ENCODE measurements at places on chromosomes 7 and 10.

DNA sequence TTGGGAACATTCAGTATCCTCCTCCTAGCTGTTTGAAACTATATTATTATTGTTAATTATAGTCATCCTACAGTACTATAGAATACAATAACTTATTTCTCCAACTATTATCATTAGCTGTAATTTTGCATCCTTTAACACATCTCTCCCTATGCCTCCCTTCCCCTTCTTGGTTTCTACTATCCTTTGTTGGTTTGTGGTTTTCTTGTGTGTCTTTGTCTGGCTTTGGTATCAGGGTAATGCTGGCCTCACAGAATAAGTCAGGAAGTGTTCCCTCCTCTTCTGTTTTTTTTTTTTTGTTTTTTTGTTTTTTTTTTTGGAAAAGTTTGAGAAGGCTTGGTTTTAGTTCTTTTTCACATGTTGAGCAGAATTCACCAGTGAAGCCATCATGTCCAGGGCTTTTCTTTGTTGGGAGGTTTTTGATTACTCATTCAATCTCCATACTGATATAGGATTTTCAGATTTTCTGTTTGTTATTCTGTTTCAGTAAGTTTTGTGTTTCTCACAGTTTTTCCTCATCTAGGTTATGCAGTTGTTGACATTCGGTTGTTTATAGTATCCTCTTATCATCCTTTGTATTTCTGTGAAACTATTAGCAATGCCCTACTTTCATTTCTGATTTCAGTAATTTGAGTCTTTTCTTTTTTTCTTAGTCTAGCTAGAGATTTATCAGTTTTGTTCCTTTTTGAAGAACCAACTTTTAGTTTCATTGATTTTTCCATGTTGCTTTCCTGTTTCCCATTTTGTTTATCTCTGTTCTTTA, 21.6 kb downstream of the C1GALT1 start:
- no peak for DNase-seq

DNA sequence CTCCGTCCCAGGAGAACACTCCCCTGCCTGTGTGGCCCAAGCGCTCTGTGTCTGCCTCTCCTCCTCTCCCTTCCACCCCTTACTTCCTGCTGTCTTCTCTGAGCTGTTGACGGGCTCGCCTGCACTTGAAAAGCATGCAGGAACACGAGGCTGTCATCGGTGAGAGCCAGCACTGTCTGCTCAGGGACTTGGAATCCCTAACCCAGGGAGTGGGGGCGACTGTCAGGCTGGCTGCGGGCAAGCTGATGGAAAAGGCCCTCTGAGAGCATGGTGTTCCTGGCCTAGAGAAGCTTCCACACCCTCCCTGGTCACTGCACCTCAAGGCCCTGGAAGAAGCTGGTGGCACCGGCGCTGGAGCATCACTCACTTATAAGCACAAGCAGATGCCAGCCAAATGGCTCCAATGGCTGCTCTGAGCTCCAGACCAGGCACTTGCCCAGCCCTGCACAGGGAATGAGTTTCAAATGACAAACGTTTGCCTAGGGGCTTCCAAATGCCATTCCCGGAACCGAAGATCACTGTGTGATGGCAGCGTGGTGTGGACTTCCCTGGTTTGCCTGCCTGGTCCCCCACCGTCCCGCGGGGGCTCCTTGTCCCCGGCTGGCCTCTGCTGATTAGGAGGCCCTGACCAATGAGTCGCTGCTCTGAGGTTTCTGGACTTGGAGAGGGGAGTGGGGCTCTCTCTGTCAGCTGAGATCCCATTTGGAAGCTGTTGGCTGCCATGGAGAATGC, 56.7 kb upstream of the EBF3 start:
- no peak for DNase-seq

- no peak for DNase-seq
Measured at GRCh38 chr10:117249493-117250093, 8.7 kb downstream of the SLC18A2 start.

DNA sequence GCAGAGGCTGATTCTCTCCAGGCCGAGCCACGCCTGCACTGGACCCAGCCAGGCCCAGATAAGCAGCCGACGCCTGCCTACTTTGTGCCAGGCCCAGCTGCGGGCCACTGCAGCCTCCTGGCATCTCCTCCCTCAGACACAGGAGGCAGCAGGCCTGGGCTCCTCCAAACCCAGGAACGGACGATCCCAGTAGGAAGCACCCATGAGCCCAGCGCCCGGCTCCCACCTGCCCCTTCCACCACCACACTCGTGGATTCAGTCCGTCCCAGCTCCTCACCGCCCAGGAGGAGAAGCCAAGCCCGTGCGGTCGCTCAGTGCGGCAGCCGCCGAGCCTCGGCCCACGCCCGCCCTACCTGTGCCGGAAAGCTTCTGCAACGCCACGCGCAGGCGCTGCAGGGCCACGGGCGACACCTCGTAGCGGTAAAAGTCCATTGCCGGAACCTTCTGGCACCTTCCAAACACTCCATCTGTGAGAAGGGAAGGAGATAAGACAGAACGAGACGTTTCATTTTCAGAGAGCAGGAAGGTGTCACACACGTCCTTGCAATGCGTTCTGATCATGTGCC, 271.1 kb downstream of the PTPRN2 start:
- DNase-seq = no peak

DNA sequence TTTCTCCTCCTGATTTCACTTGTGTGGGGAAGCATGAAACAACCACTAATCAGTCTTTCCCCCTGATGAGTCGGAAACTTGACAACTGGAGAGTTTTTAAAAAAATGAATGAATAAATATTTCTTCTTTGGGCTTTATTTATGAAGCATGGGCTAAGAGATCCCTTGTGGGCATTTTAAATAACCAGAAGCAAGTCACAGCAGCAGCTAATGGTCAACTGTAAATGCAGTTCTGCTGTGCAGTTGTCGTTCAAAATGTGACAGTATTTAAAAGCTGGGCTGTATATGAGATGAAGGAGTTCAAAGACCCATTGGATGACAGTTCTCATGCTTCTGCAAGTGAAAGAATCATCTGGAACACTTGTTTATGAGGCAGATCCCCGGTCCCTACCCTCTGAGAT, 54.1 kb downstream of the STEAP1B start:
- no peak for DNase-seq

DNA sequence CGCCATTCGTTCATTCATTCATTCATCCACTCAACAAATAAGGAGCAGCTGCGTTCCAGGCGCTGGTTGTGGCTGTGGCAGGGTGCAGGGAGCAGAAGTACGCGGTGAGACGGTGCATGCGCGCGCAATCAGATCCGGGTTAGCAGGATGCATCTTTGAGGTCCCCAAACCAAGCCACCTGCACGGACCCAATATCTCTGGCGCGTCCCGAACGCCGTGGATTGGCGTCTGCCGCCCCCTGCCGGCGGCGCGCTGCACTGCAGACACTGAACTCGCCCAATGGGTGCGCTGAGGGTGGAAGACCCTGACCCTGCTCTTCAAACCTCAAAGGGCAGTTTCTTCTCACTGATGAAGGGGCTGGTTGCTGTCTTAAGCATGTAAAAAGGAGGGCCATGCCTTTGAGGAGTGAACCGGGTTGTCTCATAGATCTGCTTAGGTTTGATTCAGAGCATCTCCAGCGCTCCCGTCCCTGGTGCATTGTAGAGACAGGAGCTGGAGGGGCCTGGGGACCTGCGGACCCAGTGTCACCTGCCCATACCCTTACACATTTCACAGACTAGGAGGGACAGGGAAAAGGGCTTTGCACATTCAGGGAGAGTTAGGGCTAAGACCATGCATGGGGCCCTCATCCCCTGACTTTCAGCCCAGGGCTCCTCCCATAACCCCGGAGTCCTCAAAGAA, 102.5 kb downstream of the RAMP3 start:
- DNase-seq = peak; percentile 70

DNA sequence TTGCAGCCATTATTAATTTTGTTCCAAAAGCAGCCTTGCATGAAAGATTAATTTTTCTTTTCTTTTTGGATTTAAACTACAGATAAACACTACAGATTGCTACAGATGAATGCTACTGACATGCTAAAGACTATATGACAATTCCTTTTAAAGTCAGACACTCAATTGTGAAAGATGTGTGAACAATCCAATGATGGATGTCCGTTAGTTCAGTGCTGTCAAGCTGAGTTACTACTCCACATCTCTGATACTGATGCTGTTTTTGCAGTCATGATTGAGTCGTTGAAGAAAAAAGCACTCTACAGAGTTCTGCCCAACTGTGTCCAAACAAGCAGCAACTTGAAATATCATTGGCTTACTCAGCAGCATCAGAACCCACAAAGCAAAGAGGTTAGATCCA, 146.8 kb downstream of the OTUD1 start:
- DNase-seq = no peak

DNA sequence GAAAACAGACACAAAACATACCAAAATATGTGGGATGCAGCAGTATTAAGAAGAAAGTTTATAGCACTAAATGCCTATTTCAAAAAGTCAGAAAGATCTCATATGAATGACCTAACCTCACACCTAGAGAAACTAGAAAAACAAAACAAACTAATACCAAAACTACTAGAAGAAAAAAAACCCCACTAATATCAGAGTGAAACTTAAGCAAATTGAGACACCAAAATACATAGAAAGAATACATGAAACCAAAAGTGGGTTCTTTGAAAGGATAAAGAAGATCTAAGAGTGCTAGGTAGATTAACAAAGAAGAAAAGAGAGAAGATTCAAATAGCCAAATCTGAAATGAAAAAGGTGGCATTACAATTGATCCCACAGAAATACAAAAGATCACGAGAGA, 494.1 kb downstream of the SH2D4B start:
- DNase-seq = no peak

- peak; percentile 71 for DNase-seq
Measured at GRCh38 chr10:29658984-29659965, 24.5 kb upstream of the SVIL start.

DNA sequence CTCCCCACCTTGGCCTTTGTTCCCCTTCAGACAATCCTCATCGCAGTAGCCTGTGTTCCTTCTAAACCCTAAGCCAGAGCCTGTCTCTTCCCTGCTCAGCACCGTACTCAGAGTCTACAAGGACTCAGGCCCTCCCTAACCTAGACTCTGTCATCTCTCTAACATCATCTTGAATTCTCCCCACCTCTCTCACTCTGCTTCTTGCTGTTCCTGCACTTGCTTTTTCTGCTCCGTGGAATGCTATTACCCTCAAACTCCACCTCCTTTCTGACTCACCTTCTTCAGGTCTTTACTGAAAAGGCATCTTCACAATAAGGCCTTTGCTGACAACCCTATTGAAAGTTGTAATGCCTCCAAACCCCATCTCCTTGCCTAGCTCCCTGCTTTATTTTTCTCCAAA, 141.0 kb downstream of the DKK1 start:
- DNase-seq = peak; percentile 25

GRCh38 chr7:66246554-66247171, 41.5 kb downstream of the TPST1 start:
- no peak for DNase-seq

DNA sequence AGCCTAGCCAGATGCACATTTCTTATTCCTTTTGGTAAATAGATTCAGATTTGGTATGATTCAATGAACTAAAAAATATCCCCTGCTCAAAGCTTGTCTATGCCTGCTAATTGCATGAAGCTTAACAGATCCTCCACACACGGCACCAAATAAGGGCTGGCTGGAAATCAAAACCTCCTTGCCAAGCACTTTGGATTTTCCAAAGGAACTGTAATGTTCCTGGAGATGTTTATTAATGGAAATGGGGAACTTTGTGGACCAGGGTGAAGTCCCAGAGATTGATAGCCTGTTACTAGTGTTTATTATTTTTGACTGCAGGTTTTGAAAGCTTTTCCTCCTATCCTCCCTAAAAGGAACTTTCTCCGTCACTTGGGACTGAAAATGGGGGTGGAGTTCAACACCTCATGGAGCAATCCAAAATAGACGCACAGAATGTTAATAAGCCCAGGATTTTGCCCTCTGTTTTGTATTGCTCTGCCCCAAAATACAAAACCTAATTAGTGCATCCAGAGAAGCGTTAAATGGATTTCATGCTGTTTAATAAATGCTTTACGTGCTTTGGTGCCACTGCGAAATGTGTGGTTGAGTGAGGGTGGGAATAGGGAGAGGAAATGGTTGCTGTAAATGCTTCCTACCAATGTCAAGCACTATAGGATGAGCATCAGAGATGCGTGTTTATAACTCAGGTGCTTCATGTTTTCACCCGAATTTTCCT, 1027.7 kb downstream of the LRMDA start:
- no peak for DNase-seq

DNA sequence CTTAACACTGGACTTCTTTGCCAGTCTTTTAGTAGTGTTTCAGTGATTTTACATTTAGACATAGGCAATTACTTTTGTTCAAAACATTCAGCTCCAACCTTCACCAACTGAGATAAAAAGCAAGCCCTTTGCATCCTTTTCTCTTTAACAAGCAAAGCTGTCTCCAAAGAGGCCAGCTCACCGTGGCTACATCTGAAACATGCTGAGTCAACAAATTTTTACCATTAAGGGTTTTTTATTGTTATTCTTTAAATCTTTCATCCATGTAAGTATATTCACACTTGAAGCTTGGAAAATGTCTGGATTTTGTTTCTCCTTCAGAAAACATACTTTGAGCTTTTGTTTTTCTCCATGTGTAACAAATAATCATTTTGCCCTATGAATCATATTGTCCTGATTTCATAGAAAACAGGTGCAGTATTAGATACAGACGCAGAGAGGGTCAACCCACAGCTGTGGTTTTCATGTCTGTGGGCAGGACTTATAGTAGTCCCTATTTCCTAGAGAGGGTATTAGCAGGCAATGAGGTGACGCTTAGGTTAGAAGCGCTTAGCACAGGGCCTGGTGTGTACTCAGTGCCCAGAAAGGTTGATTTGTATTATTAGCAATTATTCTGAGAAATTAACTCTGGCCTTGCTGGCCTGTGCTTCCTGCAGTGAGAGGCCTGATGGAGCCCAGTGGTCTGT, 99.5 kb downstream of the MKI67 start:
- DNase-seq = no peak

- DNase-seq = no peak
Measured at GRCh38 chr7:24926623-24927524, 53.1 kb downstream of the OSBPL3 start.

DNA sequence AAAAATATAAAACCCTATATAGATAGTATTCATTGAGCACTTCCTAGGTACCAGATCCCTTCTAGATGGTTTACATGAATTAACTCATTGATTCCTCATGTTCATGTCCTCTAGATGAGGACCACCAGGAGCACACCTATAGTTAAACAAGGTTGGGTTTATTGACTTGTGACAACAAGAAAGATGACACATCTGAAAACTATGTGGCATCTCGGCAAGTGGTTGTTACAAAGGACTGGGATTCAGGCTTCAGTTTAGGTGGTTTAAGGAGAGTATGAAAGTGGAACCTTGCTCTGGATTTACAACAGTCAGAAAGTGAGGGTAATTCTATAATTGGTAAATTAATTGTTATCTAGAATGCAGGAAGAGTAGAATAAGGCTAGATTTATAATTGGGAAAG, 99.0 kb upstream of the PHF14 start:
- no peak for DNase-seq

- DNase-seq = peak; percentile 59
Measured at GRCh38 chr10:77111611-77112550, 525.7 kb downstream of the KCNMA1 start.

DNA sequence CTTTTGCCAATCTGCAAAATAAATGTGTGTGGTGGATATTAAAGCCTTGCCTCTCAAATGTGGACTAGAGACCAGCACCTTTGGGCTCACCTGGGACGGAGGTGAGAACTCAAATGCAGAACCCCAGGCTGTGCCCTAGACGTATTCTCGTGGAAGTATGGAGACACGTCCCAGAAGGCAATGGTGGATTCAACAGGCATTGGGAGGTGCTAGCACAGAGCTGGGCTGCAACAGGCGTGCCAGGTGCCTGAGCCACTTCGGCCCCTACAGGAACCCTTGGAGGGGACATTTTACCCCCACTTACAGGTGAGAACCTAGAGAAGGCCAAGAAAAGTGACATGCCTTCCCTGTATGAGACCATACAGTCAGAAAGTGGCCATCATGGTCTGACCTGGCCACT, 12.2 kb downstream of the DDX56 start:
- DNase-seq = no peak

- DNase-seq = no peak
Measured at GRCh38 chr10:6114299-6114698, 25.5 kb downstream of the RBM17 start.

Data from H54 (cell line).